ENCODE measurements at places on chromosomes 7 and 10. TPM values are rescaled to one million over a fixed set of nuclear protein-coding genes. Genes with fewer than 3 reads are reported as not detected.

The AGMO gene
- 0.32 TPM for polyA plus RNA-seq

The EBLN1 gene
- not detected for polyA plus RNA-seq

The HOGA1 gene
- polyA plus RNA-seq, result 0.96 TPM

DNA sequence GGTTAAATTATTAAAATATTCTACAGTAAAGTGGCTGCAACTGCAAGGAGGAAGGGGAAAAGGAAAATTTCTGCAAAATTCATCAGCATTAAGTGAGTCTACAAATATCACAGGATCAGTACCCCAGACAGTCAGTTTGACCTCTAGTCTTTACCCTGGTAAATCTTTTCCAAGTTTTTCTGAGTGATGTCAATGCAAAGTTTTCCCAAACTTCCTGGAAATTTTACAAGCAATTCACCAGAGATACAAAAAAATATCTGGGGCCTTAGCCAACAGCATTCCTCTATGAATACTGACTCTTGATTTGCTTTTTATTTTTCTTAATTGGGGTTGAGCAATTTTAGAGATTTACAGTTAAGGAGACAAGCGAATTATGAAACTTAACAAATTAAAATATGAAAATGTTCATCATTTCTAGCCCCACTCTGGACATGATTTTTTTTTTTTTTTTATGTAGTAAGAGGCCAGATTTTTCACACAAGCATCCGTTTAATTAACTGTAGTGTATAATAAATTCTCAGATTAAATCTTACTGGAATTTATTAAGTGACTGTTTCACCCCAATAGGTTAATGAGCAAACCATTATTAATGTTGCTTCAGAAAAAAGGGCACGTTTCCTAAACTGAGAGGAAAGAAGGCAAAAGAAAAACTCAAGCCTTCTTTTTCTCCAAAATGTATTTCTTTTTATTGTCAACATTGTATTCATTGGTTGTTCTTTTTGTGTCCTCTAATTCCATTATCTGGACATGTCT lies 539.5 kb upstream of the FZD8 start:
- H3K27me3 ChIP-seq, result no peaks in the 10 kb centered on the region
- no peak overlapping the region for H3K4me3 ChIP-seq
- H3K27ac ChIP-seq, result no peak overlapping the region
- no peak for DNase-seq
- H3K4me1 ChIP-seq, result peaks cover 6% of the 10 kb centered on the region

DNA sequence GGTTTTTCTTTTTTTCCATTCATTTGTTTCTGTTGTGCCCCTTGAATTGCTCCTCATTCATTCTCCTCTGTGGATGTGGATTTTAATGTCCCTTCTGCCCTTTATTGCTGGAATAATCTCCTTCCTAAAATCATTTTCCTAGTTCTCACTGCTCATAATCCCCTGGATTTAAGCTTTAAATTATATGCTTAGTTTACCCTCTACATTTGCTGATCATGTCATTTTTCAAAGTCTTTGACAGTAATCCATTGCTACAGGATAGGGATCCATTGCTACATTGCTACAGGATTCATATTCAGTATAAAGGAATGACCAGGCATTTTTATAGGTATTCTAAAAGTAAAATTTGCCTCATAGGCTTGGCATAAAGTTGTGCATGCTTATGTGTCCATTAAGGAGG lies 14.3 kb downstream of the ADAM22 start:
- no peak for DNase-seq
- no peak overlapping the region for H3K27ac ChIP-seq
- H3K36me3 ChIP-seq, result no peaks in the 10 kb centered on the region
- H3K4me3 ChIP-seq, result no peak overlapping the region

All from psoas muscle (tissue), 8 donors.